ENCODE measurements at places on chromosomes 5 and 9.

- peaks cover 86% of the 10 kb centered on the region for H3K27me3 ChIP-seq
- H3K36me3 ChIP-seq, result no peaks in the 10 kb centered on the region
- H3K4me3 ChIP-seq, result no peak overlapping the region
- DNase-seq, result no peak
Measured at GRCh38 chr5:173236531-173237142, 1.6 kb upstream of the NKX2-5 start.

- no peak for DNase-seq
- no peak overlapping the region for H3K27ac ChIP-seq
- H3K27me3 ChIP-seq, result no peaks in the 10 kb centered on the region
- no peaks in the 10 kb centered on the region for H3K4me1 ChIP-seq
- no peak overlapping the region for H3K4me3 ChIP-seq
Measured at GRCh38 chr5:171483551-171484135, 64.2 kb downstream of the FGF18 start.

- no peaks in the 10 kb centered on the region for H3K27me3 ChIP-seq
- no peaks in the 10 kb centered on the region for H3K36me3 ChIP-seq
- H3K4me1 ChIP-seq, result peaks cover 15% of the 10 kb centered on the region
- DNase-seq, result peak; percentile 21
Measured at GRCh38 chr9:89447416-89447815, 50.5 kb downstream of the SEMA4D start.

GRCh38 chr9:107404161-107404560 is 85.4 kb downstream of the KLF4 start:
- H3K36me3 ChIP-seq, result no peaks in the 10 kb centered on the region
- no peak for DNase-seq
- H3K27me3 ChIP-seq, result no peaks in the 10 kb centered on the region

Data from Peyer's patch (tissue), 4 donors.